Osteocyte (in vitro differentiated cells): ENCODE measurements at places on chromosomes 11 and 22.

- DNase-seq: no peak
Measured at GRCh38 chr11:121559606-121560200, 106.9 kb upstream of the SORL1-AS1 start.

DNA sequence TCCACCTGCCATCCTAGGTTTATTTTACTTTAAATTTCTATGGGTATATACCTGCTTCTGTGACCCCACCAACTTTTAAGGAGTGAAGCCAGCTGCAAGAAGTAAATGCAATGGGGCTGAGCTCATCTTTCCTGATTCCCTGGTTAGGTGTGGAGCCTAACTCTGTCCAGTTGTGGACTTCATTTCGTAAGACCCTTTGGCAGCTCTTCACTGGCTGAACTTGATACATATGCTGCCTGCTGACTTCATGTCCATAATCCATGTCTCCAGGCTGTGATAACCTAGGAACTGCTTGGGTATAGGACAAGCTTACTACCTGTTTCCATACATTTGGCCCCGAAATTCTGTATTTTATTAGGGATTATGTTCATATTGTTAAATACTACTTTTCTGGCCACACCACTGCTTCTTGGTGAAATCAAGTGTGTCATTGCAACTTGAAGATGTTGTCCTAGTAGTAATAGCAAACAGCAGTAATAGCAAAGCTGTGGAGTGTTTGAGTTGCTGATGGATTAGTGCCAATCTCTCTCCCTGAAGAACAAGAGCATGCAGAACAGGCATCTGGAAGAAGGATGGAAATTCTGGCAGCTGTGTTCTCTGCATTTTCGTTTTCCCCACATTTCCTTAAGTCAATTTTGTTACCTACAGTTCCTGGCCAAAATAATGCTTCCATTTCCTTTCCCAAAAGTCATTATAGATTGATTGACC is 31.2 kb downstream of the LDLRAD3 start:
- no peak for DNase-seq

DNA sequence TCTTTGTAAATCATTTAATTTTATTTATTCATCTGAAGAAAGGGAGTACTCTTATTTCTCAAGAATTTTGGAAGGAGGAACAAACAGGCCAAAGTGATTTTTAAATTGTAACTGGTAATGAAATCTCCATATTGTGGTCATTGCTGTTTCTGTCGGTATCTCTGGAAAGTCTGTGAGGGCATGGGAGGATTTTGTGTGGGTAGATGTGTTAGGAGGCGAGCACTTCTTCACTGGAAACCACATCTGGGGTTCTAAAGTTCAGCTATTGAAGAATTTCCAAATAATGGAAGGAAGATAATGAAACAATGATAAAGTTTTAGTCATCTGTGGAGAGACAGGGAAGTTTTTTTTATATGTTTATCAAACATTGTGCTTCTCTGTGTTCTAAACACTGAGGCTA is 6.6 kb downstream of the TRIM34 start:
- DNase-seq: no peak

GRCh38 chr11:14309425-14310192 is 49.4 kb downstream of the RRAS2 start:
- DNase-seq: no peak

DNA sequence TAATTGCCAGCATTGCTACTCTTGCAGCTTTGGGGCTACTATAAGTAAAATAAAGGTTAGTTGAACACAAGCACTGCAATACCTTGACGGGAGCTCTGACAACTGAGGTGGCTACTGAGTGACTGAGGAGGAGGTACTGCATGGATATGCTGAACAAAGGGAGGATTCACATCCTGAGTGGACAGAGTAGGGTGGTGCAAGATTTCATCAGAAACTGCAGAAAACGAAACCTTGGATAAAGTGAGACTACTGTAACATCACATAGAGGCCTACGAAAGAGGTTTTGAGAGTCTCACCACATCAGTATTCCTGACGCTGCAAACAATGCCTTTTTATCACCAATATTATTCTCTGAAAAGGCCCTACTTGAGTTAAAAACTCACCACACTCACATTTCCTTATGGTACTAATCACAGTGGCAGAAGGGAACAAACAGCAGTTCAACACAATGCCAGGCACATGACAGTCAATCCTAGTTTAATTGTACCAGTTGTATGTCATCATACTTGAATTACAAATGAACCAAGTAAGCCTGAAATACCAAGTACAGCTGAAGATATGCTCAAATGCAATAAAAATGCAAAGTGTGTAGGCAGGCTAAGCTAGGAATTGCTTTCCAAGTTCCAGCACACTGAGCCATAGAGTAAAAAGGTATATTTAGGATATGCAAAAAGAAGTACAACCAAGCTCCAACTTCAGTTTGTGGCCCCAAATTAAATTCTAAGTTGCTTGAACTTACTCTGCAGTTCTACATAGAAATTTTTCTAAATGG is 4.0 kb upstream of the GPR83 start:
- no peak for DNase-seq

DNA sequence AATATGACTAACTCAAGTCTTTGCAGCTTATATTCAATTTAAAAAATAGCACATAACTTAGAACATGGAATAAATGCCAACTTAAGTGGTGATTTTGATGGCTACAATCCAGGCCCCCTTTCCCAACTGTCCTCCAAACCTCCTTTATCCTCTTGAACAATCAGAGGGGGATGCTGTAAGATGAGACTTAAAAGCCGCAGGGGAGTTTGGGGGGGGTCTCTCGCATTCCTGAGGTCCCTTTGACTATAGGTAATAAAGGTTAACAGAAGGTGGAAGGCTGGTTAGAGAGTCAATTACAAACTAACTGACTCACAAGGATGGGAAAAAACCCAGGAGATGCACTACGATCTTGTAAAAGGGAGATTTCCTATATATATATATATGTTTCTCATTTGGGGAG is 101.8 kb downstream of the KIRREL3 start:
- DNase-seq: no peak

DNA sequence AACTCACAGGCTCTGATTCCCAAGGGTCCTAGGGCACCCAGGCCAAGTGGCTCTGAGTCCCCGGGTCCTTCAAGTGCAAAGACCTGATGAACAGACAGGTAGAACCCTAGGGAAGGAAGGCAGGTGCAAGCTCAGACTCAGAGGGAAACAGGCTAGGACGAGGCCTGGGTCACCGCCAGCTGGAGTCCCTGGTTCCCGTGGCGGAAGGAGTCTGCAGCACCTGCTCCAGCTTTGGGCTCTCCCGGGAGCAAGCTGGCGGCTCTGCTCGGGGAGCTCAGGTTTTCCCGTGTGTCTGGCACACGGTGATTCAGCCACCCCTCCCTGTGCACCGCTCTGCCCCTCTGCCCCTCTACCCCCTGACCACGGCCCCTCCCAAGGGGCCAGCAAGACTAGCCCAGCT is 59.8 kb downstream of the WNT7B start:
- DNase-seq: no peak

DNA sequence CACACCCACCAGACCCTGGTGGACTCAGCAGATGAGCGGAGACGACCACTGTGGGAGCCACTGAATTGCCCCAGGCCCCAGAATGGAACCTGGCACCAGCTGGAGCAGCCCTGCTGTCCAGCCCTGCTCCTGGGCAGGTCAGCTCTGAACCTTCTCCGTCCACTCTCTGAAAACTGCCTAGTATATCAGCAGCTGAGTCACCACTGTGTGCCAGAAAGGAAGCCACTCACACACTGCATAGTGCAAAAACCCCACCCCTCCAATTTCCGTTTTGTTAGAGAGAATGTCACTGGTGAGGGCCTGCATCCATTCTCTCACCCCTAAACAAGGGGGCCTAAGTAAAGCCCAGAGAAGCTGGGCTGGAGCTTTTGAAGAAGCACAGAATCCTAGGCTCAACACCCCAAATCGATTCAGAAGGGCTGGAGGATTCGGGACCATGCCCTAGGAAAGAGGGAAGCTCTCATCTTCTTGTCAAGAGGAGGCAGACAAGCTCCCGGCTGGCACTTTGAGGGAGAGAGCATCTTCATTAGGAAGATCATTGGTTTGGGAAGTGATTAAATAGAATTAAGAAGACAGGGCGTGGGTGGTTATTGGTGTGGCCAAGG is 44.5 kb downstream of the GALNT18 start:
- DNase-seq: peak; percentile 63

- DNase-seq: no peak
Measured at GRCh38 chr22:45582955-45583320, 80.3 kb downstream of the FBLN1 start.

DNA sequence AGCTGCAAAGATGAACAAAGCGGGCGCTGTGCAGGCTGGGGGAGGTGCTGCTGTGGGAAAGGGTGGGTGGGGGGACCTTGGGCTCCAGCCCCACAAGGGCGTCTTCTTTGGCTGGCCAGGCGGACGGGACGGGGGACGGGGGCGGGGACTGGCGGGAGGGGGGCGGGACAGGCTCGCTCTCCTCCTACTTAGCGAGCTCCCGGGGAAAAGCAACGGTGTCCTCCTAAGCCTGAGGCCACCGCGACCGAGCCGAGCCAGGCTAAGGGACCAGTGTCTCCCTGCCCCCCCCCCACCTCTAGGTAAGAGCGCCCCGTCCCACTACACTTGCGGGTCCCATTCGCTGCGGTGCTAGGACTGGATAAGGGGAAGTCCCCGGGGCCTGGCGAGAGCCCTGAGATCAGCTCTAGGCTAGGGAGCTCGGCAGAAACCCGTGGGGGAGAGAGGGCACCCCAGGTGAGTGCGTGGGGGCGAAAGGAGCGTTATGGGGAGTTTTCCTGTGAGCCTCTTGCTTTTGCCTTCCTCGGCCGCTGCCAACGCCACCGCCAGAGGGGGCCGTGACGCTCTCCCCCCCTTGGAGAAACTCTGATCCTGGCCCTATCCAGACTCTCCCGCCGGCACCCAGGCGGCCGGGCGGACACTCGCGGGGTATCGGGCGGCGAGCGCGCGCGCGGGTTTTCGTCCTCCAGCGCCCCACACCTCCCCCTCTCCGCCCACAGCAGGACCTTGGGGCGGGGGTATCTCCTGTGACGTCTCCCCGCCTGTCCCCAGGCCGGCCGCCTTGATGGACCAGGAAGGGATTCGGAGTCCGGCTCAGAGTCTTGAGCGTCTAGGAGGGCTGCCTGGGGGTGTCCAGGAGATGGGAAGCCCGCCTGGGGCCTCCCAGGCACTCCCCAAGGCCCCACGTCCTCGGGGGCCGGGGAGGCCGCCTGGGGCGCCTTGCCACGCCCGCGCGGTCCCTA is at the start of gene PHLDB1:
Gene PHLDB1, plus strand, starts transcription at position 215 of the 959 bp plus-strand sequence. CDS start 6,222 bp downstream, outside the sequence.
- DNase-seq: peak; percentile 91

GRCh38 chr11:82872377-82873150 is 27.7 kb downstream of the PRCP start:
- no peak for DNase-seq

- DNase-seq: peak; percentile 86
Measured at GRCh38 chr11:7251836-7252682, at the start of gene SYT9. Gene SYT9, plus strand, starts transcription at chr11:7251904. Its CDS starts 283 bp downstream, at chr11:7252187.

DNA sequence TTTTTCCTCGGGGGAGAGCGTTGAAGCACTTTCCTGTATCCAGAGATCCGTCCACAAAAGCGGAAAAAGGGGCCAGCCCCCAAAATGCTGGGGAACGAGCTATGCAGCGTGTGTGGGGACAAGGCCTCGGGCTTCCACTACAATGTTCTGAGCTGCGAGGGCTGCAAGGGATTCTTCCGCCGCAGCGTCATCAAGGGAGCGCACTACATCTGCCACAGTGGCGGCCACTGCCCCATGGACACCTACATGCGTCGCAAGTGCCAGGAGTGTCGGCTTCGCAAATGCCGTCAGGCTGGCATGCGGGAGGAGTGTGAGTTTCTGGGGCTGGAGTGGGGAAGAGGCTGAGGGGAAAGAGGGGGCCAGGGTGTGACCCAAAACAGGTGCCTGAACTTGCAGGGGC is 2.6 kb downstream of the NR1H3 start:
- no peak for DNase-seq

DNA sequence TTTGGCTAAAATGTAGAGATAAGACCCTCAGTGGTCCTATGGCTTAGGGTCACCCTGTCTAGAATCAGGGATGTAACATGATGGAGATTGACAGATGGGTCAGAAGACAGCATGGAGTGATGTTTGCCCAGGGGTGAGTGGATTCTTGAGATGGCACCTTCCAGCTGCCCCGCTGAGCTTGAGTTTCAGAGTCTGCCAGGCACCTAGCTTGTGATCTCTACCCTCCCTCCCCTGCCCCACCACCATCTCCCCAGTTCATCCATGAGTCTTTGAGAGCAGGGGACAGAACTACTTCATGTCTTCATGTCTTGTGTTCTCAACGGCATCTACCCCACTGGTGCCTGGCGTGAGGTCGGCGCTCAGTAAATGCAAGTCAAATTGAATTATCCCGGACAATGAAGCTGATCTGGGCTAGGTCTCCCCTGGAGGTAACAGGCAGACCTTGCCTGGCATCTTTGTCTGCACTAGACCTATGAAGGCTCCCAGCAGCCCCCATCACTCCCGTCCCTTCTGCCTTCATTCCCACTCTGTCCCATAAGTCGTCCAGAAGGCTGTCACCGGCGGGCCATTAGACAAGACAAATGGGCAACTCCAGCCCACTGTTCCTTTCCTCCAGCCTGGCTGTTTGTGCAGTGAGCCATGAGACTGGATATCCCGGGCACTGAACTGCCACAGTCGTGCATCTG is 239.2 kb upstream of the TBCEL start:
- DNase-seq: peak; percentile 66

GRCh38 chr11:131324921-131325570 is 45.4 kb upstream of the NTM start:
- no peak for DNase-seq

DNA sequence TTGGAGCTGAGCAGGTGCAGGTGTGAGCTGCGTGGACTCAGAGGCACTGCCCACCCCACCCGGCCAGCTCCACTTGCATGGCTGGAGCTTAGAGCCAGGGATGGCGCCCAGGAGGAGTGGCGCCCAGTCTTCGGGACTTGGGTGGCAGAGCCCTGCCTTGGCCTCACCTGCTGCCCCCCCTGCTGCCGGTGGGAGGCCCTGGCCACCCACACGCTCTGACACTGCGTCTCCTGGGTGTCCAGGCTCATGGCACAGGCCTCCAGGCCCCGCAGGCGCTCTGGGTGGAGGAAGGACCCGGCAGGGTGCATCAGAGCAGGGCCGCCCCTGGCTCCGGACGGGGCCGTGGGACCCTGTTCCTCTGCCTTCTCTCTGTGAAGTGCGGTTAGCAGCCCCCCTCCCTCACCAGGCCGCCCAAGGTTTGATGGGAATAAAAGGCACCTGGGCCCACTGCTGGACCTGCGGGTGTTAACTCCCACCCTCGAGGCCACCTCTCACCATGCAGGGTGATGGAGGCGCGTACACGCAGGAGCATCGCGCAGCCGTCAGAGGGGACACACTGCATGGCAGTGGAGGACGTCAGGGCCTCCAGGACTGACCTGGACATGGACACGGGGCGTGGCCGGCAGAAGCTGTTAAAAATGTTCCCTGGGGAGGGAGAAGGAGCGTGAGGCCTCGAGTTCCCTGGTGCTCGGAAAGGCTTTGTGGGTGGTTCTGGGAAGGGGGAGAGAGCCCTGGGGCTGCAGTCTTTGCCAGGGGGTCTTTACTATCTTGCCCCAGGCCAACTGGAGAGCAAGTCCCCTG is 11.8 kb downstream of the IL17REL start:
- DNase-seq: peak; percentile 82

DNA sequence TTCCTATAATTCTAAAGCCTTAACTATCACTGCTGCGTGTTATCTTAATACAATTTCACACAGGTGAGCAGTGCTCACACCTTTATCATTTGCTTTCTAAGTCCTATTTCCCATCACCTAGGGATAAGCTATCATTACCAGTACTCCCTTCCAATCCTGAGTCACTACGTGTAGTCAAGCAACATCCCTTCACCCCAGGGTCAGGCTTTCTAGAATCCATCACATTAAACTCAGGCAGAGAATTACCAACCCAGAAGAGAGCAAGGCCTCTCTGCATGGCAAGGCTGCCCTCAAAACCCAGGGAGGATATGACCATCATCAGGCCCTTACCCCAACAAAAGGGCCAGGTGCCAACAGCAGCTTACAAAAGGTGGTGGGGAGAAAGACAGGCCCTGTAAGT is 9.8 kb downstream of the PACSIN2 start:
- no peak for DNase-seq
